GM19239 (cell line): ENCODE measurements at places on chromosomes 5 and 9.

DNA sequence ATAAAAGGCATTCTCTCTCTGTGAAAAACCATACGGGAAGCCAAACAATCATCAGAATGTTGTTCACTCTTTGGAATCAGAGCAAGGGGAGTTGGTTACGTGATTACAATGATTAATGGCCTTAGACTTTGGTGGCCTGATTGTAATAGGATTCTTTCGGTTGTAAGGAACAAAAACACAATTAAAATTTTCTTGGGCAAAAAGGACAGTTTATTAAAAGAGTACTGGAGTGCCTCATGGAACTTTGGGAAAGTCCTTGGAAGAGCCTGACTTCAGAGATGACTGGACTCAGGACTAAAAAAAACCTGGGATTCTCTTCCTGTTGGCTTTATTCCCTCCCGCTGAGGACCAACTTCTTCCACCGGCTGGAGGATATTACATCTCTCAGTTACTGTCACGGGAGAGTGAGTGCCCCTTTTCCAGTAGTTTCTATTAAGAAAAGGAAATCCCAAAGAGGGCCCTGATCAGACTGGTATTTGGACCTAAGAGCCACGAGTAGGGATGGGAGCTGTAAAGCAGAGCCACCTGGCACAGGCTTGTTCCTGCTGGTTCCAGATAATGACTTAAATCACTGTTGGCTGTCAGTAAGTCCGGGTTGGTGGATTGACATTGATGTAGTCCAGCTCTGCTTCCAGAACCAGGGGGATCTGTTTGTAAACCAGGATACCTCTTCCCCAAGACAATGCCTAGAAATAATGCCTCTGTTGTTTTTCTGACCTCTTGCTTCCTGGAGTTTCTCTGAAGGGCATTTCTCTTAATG lies 53.9 kb downstream of the CFAP95 start:
- DNase-seq: no peak

- no peak for DNase-seq
Measured at GRCh38 chr5:144267961-144268513, 97.4 kb downstream of the KCTD16 start.

DNA sequence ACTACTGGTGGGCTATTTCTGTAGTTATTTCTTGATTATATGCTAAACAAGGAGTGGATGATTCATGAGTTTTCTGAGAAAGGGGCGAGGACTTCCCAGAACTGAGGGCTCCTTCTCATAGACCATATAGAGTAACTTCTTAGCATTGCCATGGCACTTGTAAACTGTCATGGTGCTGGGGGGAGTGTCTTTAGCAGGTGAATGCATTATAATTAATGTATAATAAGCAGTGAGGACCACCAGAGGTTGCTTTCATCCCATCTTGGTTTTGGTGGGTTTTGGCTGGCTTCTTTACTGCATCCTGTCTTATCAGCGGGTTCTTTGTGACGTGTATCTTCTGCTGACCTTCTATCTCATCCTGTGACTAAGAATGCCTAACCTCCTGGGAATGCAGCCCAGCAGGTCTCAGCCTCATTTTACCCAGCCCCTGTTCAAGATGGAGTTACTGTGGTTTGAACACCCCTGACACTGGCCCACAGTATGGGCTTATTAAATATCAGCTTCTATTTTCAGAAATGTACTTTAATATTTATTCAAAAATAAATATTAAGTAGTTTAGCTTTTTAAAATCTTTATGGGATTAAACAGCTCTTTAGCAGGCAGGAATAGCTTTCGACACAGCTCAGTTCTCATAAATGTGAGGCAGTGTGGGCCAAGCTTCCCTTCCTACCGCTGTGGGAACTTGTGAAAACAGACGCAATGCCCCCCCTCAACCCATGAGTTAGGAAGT lies 44.4 kb downstream of the GALNT12 start:
- no peak for DNase-seq

DNA sequence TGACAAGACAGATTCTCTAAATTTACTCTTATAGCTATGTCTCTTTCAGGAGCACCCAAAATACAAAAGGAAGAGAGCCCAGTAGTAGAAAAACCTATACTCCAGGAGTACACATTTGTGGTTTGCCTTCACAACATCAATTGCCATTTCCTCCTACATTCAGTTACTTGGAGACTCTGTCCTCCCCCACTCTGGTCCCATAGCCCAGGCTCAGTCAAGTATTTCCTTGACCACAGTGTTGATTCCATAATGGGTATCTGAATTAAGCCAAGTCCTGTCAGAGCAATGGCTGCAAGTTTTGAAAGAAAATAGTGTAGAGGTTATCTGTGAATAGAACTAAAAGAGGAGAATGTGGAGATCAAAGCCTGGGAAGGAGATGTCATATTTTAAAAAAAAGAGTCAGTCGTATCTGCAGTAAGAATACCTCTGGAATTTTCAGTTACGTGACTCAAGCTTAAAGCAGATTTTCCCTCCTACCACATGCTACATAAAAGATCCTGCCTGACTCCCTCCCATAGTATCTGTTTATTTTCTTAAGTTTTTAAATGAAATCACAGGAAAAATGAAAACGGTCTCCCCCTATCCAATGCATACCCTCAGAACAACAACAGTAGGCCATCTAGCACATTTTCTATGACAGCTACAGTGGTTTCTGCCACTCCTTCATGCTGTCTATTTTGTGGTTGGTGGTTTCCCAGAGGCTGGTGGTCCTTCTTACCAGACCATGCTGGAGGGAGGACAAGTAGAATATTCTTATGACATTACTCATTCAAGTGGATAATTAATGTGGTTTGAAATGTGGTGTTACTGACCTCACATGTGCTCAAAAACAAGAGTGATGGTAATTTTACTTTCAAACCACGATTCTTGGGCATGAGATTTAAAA lies 249.7 kb upstream of the TMEM161B start:
- no peak for DNase-seq

GRCh38 chr9:83281306-83282255 lies 218.6 kb upstream of the RASEF start:
- no peak for DNase-seq

- no peak for DNase-seq
Measured at GRCh38 chr9:125747053-125747764, at the start of gene PBX3. Gene PBX3, plus strand, starts transcription at chr9:125747373.

DNA sequence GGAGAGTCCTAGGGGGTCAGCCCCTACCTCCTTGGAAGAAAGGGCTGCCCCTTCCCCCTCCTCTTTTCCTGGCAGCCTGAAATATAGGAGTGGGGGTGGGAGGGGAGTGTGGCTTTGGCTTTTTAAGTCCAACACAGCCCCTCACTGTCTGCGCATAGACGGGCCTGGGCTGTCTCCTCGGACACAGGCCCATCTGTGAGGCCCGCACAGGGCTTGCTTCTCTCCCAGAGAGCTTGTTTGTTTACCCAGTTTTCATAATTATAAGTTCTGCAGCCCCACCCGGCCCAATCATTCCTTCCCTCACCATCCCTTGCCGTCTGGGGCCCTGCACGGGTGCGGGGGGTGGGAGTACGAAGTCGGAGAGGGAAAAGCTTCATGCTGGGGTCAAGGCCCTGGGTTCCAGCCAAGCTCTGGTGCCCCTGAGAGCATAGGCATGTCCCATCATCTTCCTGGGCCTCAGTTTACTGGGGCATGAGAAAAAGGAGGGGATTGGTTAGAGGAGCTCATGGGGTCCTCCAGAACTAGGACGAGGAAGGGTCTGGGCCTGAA lies 54.0 kb upstream of the STXBP1 start:
- DNase-seq: no peak

GRCh38 chr9:34546834-34547827 lies 24.3 kb upstream of the ENHO start:
- no peak for DNase-seq

DNA sequence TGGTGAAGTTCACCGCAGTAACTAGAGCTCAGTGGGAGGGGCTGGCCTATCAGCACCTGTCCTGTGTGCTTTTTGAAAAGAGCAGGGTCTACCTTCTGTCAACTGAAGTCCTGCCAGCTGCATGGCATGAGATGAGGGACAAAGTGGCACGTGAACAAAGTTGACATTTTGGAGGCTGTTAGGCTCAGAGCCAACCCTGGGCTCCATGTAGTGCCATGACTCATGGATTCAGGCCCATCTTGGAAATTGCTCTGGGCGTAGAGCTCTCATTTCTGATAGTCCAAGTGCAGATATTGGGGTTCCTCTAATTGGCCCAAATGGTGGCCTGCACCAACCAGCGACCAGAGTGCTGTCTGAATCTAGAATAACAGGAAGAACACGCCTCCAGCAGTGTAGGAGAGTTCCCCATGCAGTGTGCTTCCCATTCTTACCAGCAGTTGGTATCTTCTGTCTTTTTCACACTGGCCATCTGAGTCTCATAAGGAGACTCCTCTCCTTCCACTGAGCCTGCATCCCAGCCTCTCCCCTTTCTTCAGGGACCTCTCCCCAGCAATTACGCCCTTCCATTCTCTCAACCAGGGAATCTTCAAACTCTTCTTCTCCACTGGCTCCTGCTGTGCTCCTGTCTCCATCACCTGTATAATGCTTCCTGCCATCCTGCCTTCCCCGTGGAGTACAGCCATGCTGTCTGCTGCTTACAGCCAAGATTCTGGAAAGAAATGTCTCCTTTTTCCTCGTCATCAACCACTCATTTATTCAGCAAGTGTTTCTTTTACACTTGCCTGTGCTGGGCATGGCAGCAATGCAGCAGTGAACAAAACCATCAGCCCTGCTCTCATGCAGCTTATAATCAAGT lies 30.4 kb downstream of the IRF1 start:
- no peak for DNase-seq

GRCh38 chr5:427415-428087 lies 15.4 kb upstream of the EXOC3 start:
- DNase-seq: no peak

DNA sequence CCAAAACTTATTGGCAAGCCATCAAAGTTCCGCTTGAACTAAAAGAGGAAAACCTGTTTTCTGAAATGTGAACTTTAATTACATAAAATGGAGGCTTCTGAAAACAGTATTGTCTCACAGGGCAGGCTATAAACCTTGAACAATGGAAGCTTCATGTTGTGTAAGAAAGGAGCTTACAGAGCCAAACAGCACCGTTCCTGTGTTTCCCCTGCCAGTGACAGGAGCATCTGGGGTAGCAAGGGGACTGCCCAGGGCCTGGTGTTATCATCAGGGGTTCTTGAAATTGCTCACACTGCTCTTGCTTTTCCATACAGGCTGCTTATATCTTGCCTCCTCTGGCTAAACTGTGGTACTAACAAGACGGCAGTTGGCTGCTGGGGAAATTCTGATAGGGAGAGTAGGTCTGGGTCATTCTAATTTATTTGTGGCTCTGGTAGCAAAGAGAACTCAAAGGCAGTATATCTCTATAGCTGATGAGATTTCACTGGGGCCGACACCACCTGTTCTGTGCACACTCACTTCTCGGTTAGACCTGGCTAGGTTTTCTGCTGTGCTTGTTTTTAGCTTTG lies 40.4 kb downstream of the BASP1 start:
- no peak for DNase-seq

GRCh38 chr9:122058051-122058450 lies 35.1 kb downstream of the TTLL11 start:
- DNase-seq: no peak

DNA sequence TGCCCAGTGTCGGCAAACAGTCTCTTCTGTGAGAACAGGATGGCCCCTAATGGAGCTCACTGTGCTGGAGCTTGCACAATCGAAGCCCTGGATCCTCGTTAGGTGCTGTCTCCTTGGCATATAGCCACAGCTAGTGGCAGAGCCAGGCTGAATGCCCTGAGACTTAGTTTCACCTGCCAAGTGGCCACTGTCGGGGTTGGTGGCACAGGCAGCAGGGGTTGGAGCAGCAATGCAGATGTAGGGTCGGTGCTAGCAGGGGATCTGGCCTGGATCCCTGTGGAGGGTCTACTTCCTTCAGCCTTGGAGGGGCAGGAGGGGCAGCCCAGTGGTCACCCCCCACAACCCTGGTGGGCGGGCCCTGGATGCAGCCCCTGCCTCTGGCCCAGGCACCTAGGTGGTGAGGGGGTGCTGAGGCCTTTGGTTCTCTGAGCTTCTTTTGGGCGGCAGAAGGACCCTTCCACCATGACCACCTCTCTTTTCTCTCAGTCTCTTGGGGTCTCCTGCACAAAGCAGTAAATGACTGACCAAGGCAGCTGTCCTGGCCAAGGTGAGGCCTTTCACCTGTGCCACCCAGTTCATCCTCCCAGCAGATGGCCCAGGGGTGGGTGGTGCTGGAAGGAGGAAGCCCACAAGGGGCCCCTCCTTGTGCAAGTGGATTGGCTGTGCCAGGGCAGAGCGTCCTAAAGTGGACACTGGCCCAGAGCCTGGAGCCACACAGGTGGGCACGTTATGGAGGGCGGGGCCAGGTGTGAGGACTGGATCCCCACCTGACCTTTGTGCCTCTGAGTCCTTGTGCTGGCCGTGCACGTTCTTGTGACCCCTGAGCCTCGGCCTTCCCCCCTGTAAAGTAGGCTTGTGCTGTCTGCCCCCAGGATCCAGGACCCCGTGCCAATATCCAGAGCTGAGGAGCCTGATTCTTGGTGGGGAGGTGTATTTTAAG lies 44.8 kb downstream of the PHF2 start:
- DNase-seq: no peak

DNA sequence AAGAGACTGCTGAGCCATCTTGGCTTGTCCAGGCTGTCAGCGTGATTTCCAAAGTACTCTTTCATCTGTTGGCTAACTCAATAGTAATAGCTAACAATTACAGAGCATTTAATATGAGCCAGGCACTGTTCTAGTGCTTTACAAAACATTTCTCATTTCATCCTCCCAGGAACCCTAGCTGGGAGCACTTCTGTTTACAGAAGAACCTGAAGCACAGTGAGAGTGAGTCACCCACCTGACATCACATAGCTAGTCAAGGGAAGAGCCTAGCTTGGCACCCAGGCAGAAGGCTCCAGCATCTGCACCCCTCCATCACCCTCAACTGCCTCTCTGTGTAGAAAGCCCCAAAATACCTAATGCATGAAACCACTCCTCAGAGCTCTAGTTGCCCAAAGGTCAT lies 57.5 kb upstream of the IQGAP2 start:
- DNase-seq: no peak

- DNase-seq: no peak
Measured at GRCh38 chr5:130532786-130533185, 628.5 kb downstream of the CHSY3 start.

DNA sequence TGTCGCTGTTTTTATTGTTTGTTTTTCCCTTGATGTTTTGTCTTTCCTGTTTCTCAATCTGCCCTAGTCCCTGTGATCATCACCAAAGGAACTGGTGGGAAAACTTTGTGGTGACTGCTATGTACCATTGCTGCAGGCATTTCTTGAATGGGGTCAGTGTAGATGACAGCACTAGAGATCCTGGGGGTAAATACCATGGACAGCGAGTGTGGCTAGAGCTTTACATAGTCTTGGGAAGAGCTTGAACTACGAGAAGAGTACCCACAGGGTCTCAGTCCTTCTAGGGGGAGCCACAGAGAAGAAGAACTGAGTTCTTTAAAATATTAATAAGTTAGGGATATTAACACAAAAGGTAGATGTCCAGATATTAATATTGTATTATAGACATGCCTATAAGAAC lies 138.8 kb downstream of the PAM start:
- no peak for DNase-seq
